ENCODE measurements at places on chromosomes 6 and 20. TPM values are rescaled to one million over a fixed set of nuclear protein-coding genes. Genes with fewer than 3 reads are reported as not detected.

DNA sequence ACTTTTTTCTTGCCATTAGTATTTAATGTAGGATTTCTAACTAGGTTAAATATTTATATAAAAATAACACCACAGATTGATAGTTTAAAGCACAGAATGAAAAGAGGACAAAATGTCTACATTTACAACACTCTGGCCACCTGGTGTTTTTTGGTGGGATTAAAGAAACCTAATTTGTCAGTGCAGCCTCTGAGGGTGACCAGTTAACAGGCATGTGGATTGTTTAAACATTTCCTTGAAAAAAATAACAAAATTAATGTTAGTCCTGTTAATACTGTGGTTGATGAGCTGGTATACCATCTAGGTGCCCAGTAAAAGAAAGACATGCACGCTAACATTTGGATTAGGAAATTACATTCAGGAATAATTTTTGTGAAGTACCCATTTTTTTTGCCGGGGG is 8.8 kb downstream of the SLC9A8 start:
- no peak for DNase-seq

DNA sequence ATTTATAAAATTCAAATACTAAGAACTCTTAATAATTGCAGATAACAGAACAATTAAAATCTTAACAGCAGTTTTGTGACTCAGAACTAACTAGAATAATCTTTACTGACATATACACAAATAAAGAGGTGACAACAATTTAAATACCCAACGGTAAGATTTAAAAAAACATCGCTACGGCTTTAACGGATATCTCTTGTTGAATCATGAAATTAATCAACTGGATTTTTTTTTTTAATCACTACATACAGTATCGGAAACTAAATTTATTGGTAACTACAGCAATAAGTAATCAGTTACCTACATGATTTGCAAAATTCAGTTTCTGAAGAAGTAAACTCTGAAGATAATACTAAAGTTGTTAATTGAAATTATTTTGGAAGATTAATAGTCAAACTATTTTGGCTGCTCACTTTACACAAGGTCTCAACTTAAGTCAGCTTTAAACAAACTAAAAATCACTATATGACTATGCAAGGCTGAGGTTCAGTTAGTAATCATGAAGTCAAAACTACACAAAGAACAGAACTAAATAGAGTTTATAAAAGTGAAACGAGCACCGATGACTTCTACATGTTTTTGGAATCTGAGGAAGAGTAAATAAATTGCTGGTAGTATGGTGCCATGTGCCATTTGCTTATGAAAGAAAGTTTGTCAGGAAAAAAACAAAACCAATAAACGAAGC is 128.8 kb downstream of the HUS1B start:
- no peak for DNase-seq

GRCh38 chr20:45322952-45323383 is 14.9 kb upstream of the MATN4 start:
- DNase-seq, result no peak

Gene CST2
- total RNA-seq, result not detected

Gene APCDD1L
- total RNA-seq, result 0.32 TPM
